Thoracic aorta (tissue), 2 donors: ENCODE measurements at places on chromosomes 2 and 18.

- DNase-seq, result peak; percentile 18
These were observed 1.7 kb downstream of the NCK2 start for GRCh38 chr2:105746177-105747080.

DNA sequence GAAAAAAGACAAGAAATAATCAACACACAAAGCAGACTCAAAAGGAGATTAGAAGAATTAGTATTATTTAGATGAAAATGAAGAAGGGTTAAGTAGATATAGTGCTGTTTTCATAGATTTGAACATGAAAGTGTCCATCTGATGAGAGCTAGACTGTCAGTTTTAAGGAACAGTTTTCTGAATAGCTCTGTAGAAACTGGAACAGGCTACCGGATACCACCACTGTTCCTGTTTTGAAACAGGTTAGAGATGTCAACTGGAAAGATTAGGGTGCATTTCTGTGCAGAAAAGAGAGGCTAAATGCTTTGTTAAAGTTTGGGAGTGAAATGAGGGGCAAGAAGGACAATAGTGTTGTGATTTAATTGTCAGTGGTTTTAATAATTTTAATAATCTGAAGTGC, 908.8 kb downstream of the CNTNAP5 start:
- DNase-seq, result no peak

GRCh38 chr2:20434588-20435294, 12.1 kb upstream of the RHOB start:
- DNase-seq, result no peak

DNA sequence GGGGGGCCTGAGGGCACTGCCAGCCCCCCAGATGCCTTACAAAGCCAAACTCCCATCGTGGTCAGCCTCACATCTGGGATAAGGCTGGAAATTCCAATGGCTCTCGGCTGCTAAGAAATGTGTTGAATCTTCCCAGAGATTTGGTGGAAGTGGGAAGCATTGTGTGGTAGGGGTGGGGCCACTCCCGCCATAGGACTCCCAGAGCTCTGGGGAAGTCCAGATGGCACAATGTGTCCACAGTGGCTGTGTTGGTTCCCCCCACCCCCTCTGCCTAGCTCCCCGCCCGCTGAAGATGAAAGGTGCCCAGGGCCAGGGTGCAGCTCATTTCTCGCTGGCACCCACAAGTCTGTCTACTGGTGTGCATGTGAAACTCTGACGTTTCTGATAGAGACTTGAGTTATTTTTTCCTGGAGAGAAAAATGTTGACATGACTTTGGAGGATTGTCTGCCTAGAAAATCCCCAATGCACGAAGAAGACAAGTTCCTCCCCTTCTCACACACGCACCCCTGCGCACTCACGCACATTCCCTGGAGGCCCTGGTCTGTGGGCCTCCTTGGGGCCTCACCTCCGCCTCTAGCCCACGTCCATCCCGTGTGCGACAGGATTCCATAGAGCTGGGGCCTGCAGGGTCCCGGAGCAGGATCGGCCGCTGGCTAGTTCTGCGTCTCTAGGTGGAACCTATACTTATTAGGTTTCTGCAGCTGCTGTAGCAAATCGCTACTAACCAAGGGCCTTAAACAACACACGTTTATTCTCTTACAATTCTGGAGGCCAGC, 199.1 kb downstream of the ZFP36L2 start:
- DNase-seq, result no peak

- DNase-seq, result no peak
These were observed 659.3 kb downstream of the LRRTM4 start for GRCh38 chr2:76862901-76863300.

GRCh38 chr2:103860016-103860415, 993.9 kb upstream of the POU3F3 start:
- no peak for DNase-seq
